ENCODE measurements at places on chromosomes 4 and X. TPM values are rescaled to one million over a fixed set of nuclear protein-coding genes. Genes with fewer than 3 reads are reported as not detected.

Gene FRMD7
- 1.2 TPM for polyA plus RNA-seq

Gene IL2
- not detected for polyA plus RNA-seq

DNA sequence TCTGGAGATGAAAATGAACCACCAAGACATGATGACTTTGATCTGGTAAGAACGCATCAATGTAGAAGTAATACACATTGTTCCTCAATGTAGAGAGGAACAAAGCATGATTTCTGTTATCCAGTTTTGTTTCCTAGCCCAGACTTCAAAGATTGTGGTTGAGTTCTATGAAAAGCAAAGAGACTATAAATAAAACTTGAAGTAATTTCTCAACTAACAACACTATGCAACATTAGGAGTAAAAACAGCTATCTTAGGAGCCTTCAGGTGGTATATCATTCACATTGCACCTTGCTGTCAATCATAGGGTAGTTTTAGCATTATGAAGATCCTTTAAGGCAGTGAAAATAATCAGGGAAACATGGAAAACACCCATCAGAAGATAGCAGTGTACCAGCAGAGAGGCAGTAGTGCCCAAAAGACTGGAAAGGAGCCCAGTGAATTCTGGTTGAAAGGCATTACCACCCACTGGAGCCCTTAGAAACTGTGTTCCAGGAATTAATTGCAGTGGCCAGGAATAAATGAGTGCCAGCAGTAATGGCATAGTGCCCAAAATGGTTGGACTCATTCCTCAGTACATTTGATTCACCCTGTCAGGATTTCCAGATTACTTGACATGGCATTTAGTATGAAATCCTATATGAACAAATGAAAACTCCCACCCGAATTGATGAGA is 300.7 kb upstream of the CXXC4 start:
- DNase-seq, result no peak

DNA sequence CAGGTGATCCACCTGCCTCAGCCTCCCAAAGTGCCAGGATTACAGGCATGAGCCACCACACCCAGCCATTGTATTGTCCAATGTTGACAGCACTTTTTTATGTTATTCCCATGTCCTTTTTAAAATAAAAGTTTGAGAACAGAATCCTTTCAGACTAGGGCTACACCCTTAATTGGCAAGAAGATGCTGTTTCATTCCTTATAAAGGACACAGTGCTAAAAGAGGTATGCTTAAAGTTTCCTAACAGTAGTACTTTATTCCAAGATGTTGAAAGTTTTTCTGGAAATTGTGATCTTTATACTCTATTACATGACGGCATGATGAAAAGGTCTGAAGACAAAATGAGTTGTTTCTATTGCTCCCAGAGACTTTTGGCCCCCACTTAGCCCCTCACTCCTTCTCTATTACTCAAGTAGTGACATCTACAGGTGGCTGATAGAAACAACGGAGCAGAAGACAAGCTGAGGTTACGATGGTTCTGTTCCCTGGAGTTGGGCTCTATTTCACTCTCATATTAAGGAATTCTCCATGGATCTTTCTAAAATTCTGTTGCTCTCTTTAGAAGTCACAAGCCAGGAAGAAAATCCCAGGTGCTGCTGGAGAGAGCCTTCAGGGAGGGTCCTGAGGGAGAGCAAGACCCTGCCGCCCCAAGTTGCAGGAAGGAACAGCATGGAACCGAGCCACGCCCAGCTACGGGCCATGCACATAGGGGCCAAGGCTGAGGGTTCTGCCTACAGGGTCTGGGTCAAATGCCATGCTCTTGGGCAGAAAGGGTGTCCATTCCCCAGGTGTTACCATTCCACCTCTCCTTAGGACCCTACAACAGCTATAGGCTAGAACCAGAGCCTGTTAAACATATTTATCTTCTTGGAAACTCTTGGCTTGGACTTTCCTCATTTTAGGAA is 22.8 kb downstream of the RPL9 start:
- no peak for DNase-seq

DNA sequence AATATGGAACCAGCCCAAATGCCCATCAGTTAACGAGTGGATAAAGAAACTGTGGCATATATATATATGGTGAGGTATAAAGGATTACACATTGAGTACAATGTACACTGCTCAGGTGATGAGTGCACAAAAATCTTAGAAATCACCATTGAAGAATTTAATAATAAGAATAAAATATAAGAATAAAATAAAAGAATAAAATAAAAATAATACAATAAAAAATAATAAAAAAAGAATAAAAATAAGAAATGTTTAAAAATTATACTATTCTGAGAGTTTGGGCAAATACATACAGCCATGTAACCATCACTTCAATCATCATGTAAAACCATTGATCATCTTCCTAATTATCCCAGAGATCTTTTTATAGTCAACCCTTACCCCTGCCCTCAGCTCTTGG is 173.5 kb downstream of the AWAT2 start:
- no peak for DNase-seq
